Gastrocnemius medialis (tissue), 4 donors: ENCODE measurements at places on chromosomes 7 and 10.

GRCh38 chr7:114832906-114833595 is 88.8 kb upstream of the MDFIC start:
- DNase-seq: no peak

DNA sequence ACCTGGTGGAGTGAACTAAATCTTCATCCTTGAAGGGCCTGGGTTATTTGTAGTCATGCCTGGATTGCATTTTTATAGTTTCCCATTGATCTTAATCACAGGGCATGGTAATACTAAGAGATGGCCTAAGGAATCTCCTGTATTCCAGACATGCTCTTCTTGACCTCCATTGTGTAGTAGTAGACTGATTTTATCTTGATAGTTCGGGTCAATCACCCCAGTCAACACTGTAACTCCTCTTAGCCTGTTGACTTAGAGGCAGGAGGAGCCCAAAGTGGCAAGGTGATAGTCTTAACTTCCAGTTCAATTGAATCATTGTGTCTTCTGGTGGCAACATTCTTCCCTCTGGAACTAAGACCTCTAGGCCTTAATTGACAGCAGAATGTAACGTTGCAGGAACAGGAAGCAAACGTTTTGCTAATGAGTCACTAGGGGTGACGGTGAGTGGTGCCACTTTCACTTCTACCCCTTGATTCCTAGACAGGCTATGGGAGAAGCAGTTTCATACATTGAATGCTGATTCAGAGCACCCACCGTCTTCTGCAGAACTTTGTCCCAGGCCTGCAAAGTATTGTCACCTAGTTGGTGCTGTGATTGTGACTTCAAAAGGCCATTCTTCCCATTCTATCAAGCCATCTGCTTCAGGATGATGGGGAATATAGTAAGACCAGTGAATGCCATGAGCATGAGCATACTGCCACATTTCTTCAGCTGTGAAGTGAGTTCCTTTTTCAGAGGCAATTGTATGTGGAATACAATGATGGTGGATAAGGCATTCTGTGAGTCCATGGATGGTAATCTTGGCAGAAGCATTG is 24.0 kb upstream of the PAPSS2 start:
- DNase-seq: no peak

GRCh38 chr7:140592964-140593671 is 47.5 kb downstream of the DENND2A start:
- DNase-seq: no peak

GRCh38 chr7:26964156-26964808 is 99.9 kb upstream of the SKAP2 start:
- DNase-seq: no peak

DNA sequence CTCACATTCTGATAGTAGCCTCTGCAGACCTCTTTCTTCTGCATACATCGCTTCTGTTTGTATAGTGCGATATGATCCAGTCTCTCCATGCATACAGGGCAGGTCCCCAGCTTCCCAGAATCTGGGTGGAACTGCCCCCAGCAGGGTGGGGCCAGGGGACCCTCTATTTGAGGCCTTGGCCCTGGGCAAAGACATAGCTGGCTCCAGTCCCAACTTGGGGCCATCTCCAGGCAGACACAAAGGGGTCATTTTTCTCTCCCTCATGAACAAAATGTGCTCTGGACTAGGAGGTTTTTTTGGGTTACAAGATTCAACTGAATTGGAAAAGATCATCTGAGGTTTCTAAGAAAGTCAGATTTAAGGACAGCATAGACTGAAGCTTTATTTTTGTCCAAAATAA is 21.1 kb upstream of the HSPA12A start:
- DNase-seq: no peak

DNA sequence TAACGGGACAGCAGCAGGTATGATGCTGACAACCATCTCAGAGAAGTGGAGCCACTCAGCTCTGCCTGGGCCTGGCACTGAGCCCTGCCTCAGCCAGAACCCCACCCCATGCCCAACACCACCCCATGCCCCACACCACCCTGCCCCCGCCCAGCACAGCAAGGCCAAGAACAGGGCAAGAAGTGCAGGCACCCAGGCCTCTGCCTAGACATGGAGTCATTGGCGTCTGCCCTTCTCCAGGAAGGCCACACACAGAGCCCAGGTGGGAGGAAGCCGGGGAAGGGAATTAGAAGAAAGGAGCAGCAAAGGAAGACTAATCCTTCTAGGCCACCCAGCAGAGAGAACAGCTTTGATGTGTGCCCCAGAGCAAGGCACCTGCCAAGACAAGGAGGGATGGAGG is 18.9 kb downstream of the CAMK2G start:
- DNase-seq: no peak
